ENCODE measurements at places on chromosomes 16 and 17. TPM values are rescaled to one million over a fixed set of nuclear protein-coding genes. Genes with fewer than 3 reads are reported as not detected.

DNA sequence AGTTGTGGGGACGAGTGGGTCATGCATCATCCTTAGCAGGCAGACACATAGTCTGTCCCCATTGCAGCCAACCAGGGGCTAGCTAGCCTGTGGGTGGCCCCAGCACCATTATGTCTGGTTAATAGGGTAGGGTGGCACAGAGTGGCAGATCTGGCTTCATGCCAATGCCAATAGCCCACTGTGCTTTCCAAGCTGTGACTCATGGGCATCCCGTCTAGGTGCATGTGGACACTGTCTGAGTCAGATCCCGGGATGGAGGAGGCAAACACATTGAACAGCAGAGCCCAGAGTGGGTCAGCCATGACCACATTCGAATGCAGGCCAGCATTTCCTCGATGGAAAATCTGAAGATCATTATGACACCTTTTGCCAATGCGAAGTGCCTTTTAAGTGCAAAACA is 2.5 kb downstream of the HS3ST2 start:
- H3K27me3 ChIP-seq, result peaks cover 90% of the 10 kb centered on the region
- H3K4me3 ChIP-seq, result no peak overlapping the region
- DNase-seq, result no peak
- no peaks in the 10 kb centered on the region for H3K36me3 ChIP-seq
- H3K4me1 ChIP-seq, result peaks cover 7% of the 10 kb centered on the region

GRCh38 chr17:1767358-1767757 is 5.5 kb downstream of the SERPINF1 start:
- peaks cover 32% of the 10 kb centered on the region for H3K4me1 ChIP-seq
- H3K27ac ChIP-seq, result no peak overlapping the region
- no peak overlapping the region for H3K4me3 ChIP-seq

The TMEM98 gene
- total RNA-seq, result 133 TPM

The CCL17 gene
- total RNA-seq, result not detected

The KCTD19 gene
- total RNA-seq, result 1.1 TPM

DNA sequence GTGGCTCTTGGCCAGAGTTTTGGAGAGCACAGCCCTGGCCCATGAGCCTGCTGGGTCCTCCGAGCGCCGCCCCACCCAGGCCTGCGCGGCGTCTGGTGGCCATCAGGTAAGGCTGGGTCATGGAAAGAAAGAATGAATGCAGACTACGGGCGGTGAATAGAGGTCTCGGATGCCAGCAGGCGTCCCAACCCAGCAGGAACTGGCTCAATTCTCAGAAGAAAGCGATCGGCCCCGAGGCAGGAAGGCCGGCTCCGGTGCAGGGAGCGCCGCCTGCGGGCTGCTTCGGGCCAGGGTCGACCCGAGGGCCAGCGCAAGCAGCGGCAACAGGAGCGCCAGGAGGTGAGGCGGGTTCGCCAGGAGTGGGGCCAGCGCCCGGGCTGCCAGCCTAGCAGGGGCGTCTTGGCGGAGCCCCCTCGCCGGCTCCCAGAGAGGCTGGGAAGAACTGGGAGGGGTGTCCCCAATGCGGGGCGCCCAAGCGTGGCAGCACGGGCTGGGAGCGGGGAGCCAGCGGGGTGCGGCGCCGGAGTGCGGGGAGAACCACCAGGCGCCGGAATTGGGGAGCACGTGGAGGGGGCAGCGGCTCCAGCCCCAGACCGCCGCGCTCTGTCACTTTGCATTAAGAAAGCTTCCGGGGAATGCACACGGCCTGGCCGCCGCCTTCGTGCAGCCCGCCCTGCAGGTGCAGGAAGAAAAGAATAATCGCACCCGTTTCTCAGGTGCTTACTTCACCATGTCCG is 7.1 kb upstream of the TMC5 start:
- peaks cover 13% of the 10 kb centered on the region for H3K4me1 ChIP-seq
- H3K4me3 ChIP-seq, result peak overlapping the region; percentile 75
- DNase-seq, result peak; percentile 45
- H3K27me3 ChIP-seq, result peaks cover 63% of the 10 kb centered on the region
- H3K36me3 ChIP-seq, result no peaks in the 10 kb centered on the region
- H3K27ac ChIP-seq, result no peak overlapping the region

The EFCAB5 gene
- 0.30 TPM for total RNA-seq

- DNase-seq, result no peak
- peak overlapping the region; percentile 33 for H3K4me3 ChIP-seq
- peaks cover 40% of the 10 kb centered on the region for H3K4me1 ChIP-seq
- H3K27me3 ChIP-seq, result peaks cover 33% of the 10 kb centered on the region
- H3K27ac ChIP-seq, result no peak overlapping the region
Measured at GRCh38 chr17:1641065-1641403, 4.5 kb downstream of the SCARF1 start.

The TP53TG3B gene
- total RNA-seq, result not detected

The ATP2A1 gene
- 3.3 TPM for total RNA-seq

The CCL5 gene
- not detected for total RNA-seq

DNA sequence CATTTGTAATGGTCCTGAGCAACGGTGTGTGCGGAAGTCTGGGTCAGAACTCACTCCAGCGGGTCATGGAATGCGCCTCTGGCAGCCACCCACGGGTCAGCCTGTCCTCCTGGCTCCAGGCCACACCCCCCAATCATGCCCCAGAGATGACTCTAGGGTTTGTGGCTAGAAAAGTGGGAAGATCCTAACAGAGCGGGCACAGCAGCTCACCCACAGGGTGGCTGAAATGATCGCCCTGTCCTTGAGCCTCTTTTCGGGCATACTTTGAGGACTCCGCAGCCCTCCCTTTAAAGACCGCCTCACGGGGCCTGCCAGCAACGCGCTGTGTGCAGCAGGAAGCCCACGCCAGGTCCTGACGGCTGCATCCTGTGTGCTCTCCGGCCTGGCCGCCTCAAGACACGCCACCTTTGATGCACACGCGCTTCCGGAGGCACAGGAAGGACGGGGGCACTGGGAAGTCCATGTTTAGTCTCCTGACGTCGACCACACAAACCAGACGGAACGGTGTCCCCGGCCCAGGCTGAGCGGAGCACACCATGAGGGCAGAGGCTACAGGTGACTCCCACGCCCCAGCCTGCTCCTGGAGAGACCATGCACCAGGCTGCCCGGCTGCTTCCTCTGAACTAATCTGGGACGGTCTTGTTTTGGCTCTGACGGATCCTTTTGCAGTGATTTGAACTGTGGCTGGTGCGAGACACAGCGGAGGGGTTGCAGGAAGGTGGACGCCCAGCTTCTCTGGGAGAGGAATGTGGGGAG is 92.9 kb downstream of the TBC1D16 start:
- peaks cover 5% of the 10 kb centered on the region for H3K4me1 ChIP-seq

- no peak overlapping the region for H3K4me3 ChIP-seq
- no peak for DNase-seq
- no peak overlapping the region for H3K27ac ChIP-seq
- no peaks in the 10 kb centered on the region for H3K27me3 ChIP-seq
- peaks cover 39% of the 10 kb centered on the region for H3K4me1 ChIP-seq
Measured at GRCh38 chr17:20968913-20969616, 73.7 kb downstream of the USP22 start.

GRCh38 chr16:11403920-11404319 is 58.7 kb downstream of the RMI2 start:
- DNase-seq, result no peak
- H3K27ac ChIP-seq, result no peak overlapping the region
- no peaks in the 10 kb centered on the region for H3K36me3 ChIP-seq
- no peaks in the 10 kb centered on the region for H3K27me3 ChIP-seq
- peaks cover 5% of the 10 kb centered on the region for H3K4me1 ChIP-seq

The C16orf89 gene
- not detected for total RNA-seq

The GAST gene
- not detected for total RNA-seq

- peaks cover 29% of the 10 kb centered on the region for H3K4me1 ChIP-seq
- DNase-seq, result peak; percentile 58
- H3K36me3 ChIP-seq, result no peaks in the 10 kb centered on the region
- no peaks in the 10 kb centered on the region for H3K27me3 ChIP-seq
- H3K27ac ChIP-seq, result peak within 1 kb of the TSS; percentile 86
Measured at GRCh38 chr17:32341857-32342602, at the start of gene C17orf75. Gene C17orf75, minus strand, starts transcription at chr17:32342173. Its CDS starts 34 bp downstream, at chr17:32342139.

DNA sequence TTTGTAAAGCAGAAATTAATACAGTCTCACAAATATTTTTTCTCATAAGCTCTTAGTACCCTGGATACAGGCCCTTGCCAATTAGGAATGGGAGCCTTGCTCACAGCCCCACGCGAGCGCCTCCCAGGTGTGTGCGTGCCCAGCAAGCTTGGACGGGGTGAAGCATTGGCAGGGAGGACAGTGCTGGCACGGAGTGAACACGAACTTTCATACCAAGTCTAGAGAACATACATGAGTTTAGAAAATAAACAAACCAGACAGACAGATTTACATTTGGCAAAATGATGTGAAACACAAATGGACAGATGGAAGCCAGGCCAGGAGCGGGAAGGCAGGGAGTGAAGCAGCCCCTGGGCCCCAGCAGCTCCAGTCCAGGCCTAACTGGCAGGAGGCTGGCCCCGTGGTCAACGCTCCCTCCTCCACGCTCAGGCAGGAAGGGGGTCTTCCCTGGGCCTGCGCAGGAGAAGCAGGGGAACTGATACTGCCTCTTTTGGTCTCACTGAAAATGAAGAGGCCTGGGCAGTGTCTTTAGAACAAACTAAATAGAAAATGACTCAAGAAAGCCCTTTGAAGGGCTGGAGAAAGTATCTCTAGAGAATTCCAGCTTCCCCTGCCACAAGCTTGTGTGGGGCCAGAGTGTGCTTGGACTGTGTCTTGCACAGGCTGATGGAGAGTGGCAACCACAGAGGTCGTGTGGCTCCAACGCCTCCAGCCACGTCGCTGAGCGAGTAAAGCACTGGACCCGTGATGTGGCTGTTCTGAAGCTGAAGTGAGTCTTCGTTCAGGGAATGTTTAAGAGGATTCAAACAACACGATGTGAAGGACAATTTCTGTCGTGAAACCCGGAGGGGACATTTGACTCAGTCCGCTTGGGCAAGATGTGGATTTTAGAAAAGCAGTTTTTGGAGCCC is 9.9 kb upstream of the FOXJ1 start:
- no peak for DNase-seq
- no peak overlapping the region for H3K27ac ChIP-seq
- no peaks in the 10 kb centered on the region for H3K27me3 ChIP-seq
- H3K36me3 ChIP-seq, result no peaks in the 10 kb centered on the region
- H3K4me3 ChIP-seq, result no peak overlapping the region

DNA sequence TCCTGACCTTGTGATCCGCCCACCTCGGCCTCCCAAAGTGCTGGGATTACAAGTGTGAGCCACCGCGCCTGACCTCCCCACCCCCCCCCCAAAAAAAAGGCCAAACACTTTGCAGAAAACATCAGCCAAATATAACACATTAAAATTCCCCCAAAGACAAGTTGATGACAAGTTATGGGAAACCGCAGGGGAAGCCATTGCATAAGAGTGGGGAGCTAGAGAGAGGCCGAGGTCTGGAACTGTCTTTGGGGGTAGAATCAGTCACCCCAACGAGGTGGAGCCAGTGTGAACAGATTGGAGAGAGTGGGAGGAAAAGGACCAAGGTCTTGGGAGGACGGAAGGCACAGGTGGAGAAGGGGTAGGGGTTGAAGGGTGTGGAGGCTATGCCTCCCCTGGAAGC is 2.8 kb downstream of the DRC3 start:
- H3K36me3 ChIP-seq, result no peaks in the 10 kb centered on the region
- peaks cover 20% of the 10 kb centered on the region for H3K4me1 ChIP-seq
- DNase-seq, result no peak

DNA sequence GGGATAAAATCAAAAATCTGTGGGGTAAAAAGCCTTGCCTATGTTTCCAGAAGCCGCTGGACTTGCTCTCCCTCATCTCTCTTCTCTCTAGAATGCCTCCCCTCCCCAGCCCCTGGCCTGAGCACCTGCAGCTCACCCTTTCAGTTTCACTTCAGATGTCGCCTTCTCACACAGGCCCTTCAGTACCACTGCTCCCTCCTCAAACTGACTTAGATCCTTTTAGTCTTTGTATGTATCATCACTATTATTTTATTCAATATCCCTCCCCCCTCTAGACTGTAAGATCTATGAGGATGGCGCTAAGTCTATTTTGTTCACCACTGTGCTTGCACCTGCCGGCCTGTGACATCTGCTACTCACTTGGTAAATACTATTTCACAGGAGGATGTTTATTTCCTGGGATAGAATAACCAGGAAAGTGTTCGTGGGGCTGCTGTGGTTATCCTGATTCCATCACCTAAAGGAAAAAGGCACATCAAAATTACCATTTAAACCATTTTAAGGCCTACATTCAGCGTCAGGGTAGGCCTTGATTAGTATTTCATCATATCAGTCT is 122.3 kb downstream of the MRTFB start:
- H3K4me3 ChIP-seq, result no peak overlapping the region
- peaks cover 34% of the 10 kb centered on the region for H3K4me1 ChIP-seq
- DNase-seq, result no peak
- no peak overlapping the region for H3K27ac ChIP-seq

Measured in neural crest cell (in vitro differentiated cells).